ENCODE measurements at places on chromosomes 4 and X.

DNA sequence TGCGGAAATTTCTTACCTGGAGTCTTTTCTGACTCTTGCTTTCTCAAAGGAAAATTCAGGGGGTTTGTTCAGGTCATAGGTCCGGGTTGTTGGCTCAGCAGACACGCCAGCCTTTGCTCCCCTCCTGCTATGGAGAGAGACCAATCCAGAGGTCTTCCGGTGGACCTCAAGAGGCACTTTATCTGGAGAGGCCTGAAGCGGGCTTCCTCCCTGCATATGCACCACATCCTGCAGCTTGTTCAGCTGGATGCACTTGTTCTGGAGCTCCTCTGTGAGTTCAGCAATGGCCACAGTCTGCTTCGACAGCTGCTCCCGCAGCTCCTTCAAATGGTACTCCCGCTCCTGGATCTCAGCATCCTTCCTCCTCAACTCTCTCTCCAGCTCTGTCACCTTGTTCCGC lies 10.5 kb downstream of the PRKG2 start:
- DNase-seq, result no peak

DNA sequence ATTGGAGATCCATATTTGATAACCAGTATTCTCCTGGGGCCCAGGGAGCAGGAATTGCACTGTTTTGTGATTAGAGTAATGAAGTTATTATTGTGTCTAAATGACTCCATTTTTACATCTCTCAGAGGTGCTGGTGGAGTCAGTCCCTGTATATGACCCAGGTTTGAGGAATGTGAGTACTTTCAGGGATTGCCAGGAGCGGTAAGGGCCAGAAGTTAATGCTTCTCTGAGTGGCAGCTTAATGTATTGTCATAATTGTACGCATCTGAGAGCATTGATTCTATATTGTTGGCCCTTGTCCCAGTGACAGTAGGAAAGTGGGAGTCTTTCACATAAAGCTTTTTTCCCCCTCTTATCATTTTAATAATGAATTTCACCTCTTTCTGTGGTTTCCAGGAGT lies 146.2 kb downstream of the GATB start:
- DNase-seq, result no peak

DNA sequence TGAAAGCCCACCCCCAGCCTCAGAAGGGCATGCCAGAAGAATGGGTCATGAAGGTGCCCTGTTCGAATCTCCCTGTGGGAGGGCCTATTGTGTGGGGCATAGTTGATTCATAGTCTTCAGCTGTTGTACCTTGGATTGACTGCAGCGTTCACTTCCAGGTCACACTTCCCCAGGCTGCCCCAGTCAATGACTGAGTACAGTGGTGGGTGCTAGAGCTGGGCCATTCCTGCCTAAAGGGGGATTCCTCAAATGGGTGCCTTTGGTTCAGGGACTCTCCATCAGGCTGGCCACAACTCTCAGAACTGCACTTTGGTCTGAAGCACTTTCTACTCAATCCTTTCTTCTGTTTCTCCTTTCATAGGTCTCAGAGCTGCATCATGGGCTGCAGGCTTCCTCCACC lies 35.0 kb upstream of the RASGEF1B start:
- DNase-seq, result no peak

DNA sequence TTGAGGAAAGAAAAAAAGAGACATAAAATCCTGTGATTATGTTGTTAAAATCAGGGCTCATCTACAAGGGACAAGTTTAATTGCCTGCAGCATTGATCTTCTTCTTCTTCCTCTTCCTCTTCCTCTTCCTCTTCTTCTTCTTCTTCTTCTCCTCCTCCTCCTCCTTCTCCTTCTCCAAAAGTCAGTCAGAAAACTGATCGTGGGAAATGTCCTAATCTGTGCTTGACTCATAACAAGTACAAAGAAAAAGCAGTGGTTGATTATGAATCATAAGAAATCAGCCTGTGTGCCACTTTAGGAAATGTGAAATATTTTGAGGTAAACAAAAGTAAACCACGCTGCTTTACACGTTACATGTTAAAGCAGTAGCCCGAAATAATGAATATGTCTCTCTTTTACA lies 2.7 kb upstream of the ATP10D start:
- no peak for DNase-seq

DNA sequence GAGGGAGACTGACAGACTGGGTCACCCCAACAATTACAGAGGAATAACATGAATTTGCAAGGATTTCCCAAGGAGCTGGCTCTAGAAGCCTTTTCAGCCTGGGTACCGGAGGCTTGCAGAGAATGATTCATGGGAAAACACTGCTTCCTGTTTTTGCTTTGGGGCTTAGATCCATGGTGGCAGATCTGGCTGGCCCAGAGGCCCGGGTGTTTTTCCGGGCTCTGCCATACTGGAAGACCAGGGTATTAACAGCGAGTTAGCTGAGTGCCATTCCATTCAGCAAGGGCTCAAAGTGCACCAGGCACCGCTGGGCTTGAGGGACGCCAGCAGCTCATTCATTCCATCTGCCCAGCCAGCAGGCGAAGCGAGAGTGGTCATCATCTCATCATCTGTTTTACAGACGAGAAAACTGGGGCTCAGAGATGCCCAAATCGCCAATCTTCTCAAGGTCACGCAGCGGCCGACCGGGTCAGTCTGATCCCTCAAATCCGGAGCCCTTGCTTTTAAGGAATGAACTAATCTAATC lies 1.3 kb downstream of the WDR1 start:
- DNase-seq, result no peak

- no peak for DNase-seq
These were observed 74.0 kb upstream of the CENPE start for GRCh38 chr4:103272174-103272573.

GRCh38 chr4:185540040-185540439 lies 4.7 kb upstream of the PDLIM3 start:
- DNase-seq, result no peak

DNA sequence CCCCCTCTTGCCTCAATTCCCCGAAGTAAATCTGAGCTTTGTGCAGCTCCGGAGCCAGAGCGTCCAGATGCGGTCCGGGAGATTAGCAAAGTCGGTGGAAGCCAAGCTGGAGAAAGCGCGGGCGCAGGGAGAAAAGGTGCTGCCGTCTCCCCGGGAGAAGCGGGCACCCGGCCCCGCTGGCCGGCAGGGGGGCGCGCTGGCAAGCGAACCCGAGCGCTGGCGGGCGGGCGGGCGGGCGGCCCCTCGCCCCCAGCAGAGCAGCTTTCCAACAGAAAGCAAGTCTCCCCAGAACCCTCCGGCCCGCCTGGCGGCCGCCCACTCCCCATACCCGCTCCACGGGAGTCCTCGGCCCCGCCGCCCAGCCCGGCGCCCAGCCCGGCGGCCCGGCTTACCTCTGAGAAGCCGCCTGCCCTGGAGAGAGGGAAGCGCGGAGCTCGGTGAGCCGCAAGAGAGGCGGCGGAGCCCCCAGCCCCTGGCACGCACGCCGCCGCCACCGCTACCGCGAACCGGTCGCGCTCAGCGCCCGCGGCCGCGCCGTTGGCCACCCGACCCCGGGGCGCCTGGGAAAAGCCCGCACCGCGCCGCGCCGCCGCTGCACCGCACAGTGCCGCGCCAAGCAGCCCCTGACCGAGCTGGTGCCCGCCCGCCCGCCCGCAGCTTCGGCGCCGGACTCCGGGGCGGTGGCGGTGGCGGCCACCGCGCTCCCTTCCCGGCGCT lies 529 bp upstream of the CITED1 start:
- DNase-seq, result no peak

GRCh38 chr4:12116009-12116552 lies 687.4 kb upstream of the HS3ST1 start:
- DNase-seq, result no peak

DNA sequence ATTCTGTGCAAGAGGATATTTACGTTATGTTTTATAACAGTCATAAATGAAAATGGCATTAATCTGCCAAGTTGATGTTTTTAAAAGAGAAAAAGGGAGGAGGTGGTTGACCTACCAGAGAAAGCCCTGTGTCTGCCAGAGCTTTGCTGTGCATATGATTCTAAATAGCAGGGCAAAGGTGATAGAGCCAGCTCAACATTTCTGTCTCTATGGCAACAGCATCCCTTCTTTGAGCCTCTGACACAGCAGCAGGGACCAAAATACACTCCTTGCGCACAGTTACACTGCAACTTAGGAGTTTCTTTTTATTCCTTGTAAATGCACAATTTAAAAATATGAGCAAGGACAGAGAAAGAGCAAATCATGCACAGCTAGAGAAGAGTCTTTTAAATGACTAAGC lies 133.3 kb upstream of the RAI2 start:
- DNase-seq, result no peak

DNA sequence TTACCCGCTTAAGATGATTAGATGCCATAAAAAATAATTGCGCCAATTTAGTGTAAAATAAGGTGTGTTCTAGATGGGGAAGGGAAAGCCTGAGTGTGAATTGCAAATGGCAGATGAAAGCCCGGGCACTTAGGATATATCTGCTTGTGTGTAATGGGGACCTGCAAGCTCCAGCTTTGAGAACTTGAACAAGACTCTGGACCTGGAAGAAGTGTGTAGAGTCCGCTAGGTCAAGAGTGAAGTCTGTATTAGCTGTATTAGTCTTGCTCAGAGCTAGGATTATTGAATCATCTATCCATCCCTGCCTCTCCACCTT lies 4.2 kb downstream of the NEUROG2 start:
- DNase-seq, result no peak

DNA sequence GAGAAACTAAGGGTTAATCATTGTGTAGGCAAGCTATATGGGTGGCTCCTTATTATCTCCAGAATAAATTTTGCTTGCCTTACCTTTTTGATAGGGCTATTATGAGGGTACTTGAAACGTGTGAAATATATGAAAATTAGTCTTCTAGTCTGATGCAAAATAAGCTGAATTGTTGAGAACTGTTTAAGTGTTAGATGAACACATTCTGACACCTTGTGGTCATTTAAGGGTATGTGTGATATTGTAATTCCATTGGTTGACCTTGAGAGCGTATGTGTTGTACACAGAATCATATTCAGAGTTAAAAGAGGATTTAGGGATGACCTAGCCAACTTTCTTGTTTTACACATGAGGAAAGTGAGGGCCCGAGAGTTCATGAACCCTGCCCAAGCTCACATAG lies 44.6 kb upstream of the LINC00632 start:
- no peak for DNase-seq

Data from heart left ventricle (tissue), 16 donors.